ENCODE measurements at places on chromosomes 3 and 15.

DNA sequence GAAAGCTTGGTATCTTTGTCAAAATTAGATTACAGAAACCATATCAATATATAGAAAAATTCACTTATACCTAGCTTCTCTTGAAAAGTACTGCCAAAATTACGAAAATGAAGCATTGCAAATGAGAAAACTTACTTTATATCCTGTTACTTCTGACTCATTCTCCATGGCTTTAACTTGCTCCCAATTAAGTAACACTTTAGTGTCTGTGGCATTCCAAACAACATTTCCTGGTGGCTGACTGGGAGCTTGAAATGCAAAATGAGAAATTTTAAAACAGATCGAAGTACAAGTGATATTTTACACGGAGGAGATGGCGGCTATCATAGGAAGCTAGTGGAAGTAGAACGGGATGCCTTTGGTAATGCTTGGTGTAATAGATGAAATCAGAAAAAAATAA is 347.3 kb downstream of the CNTN3 start:
- no peak for DNase-seq

- DNase-seq = no peak
Observed at GRCh38 chr3:82509106-82509842, 747.8 kb upstream of the GBE1 start.

GRCh38 chr15:64763874-64764273 is 11.5 kb downstream of the RBPMS2 start:
- DNase-seq = no peak

DNA sequence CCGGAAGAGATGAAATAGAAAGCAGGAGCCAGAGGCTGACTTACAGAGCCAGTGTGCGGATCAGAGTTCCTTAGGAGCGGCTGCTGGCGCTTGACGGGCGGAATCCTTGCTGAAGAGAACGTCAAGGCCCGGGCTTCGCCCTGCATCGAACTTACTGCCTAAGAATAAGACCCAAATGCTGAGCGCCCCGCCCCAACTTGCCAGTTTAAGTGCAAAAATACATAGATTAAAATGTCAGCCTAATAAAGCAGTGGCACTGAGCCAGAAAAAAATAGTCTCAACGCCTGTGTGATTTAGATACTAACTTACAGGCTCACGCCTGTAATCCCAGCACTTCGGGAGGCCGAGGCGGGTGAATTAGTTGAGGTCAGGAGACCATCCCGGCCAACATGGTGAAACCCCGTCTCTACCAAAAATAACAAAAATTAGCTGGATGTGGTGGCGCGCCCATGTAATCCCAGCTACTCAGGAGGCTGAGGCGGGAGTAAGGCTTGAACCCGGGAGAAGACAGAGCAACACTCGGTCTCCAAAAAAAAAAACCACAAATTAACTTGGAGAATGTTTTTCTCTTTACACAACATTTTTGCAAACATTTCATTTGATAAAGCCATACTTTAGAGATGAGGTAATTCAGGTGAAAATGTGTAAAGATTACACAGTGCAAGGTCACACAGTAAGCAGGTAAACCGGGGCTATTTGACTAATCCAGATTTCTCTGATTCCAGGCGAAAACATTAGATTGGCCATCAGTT is 1.2 kb upstream of the UBP1 start:
- no peak for DNase-seq

DNA sequence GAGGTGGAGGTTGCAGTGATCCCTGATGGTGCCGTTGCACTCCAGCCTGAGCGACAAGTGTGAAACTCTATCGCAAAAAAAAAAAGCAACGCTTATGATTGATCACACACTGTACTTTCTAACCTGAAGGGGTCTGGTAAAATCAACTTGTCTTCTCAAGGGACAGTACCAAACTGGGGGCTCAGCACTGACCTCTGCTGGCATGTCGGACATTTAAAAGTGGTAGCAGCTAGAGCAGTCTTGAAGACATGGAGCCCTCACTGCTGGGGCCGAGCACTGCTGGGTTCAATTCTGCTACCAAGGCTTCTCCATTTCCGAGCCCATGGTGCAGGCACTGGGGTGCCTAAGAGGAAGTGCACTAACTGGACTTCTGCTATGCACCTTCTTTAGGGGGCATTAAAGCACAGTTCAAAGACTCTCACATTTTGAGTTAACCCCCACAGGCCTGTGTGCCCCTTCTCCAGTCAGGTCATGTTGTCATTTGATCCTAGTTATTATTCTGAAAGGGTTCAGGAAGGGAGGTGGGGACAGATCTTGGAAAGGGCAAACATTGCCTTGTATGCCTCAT is 26.4 kb upstream of the LAMP3 start:
- no peak for DNase-seq

DNA sequence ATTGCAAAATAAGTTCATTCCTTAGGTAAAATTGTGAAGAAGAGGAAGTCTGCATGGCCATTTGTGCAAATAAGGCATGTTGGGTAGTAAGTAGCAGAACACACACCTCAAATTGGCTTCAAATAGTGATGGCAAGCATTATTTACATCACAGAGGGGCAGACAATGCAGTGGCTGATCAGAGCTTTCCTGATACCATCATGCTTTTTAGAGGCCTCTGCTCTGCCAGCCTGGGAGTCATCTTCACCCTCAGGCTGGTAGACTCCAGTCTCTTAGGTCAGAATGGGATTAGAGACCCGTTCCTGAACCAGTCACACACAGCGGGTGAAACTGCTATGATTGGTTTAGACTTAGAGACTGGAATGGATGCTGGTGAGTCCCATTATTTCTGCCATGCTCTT is 396.0 kb upstream of the MCTP2 start:
- no peak for DNase-seq

GRCh38 chr3:159731254-159731653 is 257.4 kb upstream of the IL12A start:
- DNase-seq = no peak

DNA sequence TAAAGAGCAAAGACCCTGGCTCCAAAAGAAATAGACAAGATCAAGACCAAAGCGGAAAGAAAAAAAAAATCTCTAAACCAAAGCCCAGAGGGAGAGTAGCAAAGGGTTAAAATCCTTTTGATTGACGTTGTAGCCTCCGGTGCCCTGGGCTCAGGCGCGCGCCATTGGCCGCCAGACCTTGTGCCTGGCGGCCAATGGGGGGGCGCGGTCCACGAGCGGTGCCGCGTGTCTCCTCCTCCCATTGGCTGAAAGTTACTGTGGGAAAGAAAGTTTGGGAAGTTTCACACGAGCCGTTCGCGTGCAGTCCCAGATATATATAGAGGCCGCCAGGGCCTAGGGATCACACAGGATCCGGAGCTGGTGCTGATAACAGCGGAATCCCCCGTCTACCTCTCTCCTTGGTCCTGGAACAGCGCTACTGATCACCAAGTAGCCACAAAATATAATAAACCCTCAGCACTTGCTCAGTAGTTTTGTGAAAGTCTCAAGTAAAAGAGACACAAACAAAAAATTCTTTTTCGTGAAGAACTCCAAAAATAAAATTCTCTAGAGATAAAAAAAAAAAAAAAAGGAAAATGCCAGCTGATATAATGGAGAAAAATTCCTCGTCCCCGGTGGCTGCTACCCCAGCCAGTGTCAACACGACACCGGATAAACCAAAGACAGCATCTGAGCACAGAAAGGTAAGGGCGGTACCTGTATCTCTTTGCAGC is at the start of gene HES1:
HES1 (plus strand) TSS at position 343 of the 713 bp plus-strand sequence; CDS start at position 576, 233 bp downstream.
- DNase-seq = peak; percentile 46

DNA sequence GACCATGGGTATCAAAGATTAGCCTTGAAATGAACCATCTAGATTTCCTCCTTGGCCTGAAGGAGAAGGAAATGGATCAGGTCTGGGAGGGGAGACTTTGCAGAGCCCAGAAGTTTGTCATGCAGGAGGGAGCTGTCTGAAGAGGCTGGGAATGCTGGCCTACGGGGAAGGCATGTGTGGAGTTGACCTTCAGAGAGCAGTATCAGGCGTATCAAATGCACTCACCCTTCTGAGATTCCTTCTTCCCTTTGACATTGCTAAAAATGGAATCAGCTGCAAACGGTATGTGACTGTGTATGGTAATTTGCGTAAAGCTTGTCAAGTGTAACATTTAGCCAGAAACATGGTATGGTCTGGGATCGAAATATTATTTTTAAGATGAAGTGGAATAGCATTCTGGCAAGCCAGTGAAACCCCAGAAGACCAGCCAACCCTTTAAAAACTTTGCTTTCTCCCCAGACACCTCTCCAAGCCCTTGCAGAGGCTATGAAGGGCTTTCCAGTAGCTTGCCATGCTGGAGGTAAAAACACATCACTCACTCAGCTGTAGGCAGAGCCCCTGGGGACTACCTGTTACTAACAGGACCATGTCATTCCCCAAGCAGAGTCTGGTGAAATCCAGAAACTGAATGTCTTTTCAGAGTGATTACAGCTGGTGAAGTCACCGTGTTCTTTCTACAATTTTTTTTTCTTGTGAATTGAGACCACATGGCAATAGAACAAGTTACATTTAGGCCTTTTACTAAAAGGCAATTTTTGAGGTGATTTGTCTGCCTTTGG is 174.7 kb upstream of the SLC24A5 start:
- DNase-seq = no peak

DNA sequence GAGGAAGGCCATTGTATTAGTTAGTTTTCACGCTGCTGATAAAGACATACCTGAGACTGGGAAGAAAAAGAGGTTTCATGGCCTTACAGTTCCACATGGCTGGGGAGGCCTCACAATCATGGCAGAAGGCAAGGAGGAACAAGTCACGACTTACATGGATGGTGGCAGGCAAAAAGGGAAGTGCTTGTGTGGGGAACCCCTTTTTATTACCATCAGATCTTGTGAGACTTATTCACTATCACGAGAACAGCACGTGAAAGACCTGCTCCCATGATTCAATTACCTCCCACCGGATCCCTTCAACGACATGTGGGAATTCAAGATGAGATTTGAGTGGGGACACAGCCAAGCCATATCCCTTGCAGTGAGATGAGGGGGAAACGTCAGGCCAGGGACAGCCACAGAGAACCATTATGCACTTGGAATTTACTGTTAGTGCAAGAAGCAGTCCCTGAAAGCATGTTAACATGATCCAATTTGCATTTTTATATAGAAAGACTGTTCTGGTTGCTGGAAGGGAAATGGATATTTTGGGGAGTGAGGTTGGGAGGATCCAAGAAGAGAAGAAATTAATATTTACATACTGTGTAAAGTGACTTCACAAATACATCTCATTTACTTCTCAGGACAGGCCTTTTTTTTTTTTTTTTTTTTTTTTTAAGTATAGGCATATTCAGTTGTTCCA is 87.1 kb downstream of the ARNT2 start:
- DNase-seq = no peak

GRCh38 chr15:41852736-41853590 is 14.3 kb downstream of the PLA2G4B start:
- DNase-seq = no peak

- no peak for DNase-seq
Observed at GRCh38 chr3:5298453-5298852, 110.9 kb downstream of the EDEM1 start.

DNA sequence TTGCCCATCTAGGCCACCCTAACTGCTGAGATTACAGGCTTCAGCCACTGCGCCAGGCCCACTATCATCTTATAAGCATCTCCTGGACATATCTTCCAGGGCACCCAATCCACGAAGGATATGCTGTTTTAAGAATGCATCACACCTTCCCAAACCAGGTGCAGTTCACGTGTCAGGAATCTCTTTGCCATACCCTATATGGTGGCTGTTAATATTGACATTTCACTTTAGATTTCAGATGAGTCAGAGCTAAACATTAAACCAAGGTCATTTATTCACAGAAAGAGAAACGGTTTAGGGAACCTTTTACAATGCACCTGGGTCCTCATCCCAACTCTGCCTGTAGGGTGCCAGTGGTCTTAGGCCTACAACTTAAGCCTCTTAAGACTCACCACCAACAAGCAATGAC is 85.7 kb downstream of the TBL1XR1 start:
- no peak for DNase-seq

GRCh38 chr15:48647962-48648361 is 2.5 kb upstream of the FBN1 start:
- no peak for DNase-seq

DNA sequence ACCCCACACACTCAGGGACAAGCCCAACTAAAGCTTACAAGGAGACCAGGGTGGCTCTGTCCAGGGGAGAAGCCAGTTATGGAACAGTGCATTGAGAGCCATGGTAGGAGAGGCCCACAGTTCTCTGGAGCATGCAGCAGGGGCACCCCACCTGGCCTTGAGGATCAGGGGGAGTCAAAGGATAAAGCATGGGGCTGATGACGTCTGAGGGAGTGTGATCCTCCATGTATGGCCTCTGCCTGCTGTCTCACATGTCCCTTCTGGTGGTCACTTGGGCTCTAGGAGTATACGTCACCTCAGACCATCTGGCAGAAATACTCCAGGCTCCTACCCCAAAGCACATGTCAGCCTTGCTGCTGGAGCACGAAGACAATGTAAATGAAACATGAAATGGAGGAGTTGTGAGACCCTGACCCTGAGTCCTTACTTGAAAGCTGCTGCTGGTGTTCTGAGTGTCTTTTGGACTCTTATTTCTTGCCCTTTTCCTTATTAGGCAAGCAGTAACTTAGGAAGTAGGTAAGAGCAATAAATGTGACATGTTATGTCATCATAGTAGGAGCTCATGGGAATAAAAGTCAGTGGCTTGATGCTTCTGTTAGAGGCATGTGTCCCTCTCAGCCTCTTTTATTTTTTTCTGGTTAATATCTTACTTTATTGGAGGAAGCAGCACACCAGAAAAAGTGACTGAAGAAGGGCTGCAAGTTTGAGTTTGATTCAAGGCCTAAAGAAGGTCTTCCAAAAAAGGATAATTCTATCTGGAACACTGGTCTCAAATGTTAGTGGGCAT is 15.5 kb downstream of the SRPRB start:
- DNase-seq = no peak

- no peak for DNase-seq
Observed at GRCh38 chr3:159082519-159082918, 280.7 kb downstream of the MFSD1 start.

- DNase-seq = no peak
Observed at GRCh38 chr3:69553888-69554287, 168.0 kb upstream of the FRMD4B start.

DNA sequence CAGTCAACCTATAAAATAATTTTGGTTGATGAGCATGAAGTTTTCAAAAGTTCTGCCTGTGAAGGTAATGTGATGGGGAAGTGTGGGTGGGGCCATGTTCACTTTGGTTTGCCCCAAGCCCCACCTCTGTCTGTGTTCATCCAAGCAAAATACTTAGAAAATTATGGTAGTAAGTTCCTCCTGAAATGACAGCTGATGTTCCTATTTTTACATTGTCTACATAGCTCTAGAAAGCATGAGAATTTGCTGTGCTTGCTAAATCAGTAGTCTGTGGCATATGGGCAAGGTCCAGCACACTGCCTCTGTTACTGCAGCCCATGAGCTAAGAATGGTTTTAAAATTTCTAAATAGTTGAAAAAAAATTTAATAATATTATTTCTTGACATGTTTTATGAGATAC is 21.9 kb upstream of the CP start:
- no peak for DNase-seq
